SJSA1 (cell line): ENCODE measurements at places on chromosomes 1 and 21. TPM values are rescaled to one million over a fixed set of nuclear protein-coding genes. Genes with fewer than 3 reads are reported as not detected.
A peak's percentile ranks its signal among the peaks of the same experiment; 100 is the strongest.

DNA sequence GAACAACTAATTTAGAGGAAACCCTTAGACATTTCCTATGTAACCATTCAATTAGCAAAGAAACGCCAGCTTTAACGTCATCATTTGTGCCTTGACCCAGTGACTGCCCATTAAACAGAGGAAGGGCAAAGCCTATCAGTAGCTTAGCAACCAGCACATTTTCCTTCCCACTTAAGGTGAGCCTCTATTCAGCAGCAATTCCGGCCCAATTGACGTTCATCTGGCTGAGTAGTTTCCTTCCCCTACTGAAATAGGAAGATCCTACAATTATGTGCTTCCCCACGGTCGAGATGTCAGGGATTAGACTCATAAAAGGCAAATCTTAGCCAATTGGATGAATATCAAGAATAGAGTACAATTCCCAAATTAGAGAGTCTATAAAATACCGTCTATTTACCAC is 482.1 kb upstream of the ADAMTS5 start:
- H3K27me3 ChIP-seq: no peaks in the 10 kb centered on the region
- no peaks in the 10 kb centered on the region for H3K36me3 ChIP-seq
- H3K4me1 ChIP-seq: no peaks in the 10 kb centered on the region
- no peak for DNase-seq
- H3K27ac ChIP-seq: no peak overlapping the region

DNA sequence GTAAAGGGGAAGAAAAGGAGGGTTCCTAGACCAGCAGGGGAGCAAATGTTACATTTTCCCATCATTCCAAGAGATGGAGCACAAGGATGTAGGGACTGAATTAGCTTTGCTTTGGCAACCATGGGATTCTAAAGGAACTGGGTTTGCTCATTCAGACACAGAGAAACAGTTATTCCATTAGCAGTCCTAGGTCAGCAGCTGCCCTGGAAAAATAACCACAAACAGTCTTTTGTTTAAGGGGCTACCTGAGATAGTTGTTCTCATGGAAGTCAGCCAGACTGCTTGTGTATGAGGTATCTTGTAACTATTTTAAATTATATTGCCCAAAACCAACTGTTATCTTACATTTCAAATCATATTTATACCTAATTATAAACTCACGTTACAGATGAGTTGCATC is 58.4 kb upstream of the VCAM1 start:
- no peak overlapping the region for H3K4me3 ChIP-seq
- no peak overlapping the region for H3K27ac ChIP-seq
- H3K36me3 ChIP-seq: no peaks in the 10 kb centered on the region
- DNase-seq: no peak

DNA sequence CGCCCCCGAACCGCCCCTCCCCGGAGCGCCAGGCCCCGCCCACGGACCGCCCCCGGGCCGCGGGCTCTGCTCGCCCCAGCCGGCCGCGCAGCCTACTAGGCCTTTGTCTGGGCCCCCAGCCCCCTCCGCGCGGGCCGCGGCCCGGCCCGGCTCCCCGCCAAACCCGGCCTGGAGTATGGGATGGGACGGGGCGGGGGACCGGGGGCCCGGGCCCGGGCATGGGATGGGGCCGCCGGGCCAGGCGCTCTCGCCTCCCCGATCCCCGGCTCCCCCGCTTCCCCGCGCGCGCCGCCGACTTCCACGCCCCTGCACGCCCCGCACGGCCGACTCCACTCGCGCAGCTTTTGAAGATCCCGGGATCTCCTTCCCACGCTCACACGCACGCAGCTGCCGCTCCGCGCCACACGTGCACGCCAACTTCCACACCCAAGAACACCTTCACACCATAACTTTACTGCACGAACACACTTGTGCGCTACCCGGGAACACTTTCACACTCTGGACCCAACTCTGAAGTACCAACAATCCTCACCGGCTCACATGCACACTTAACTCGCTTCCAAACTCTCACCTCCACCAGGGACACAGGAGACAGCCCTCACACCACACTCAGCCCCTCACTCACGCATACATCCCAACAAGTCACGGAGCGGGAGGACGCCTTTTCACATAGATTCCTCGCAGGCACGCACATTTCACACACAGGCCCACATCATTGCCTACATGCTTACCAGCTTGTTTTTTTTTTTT is 437 bp upstream of the HSPG2 start:
- H3K4me1 ChIP-seq: peaks cover 87% of the 10 kb centered on the region

DNA sequence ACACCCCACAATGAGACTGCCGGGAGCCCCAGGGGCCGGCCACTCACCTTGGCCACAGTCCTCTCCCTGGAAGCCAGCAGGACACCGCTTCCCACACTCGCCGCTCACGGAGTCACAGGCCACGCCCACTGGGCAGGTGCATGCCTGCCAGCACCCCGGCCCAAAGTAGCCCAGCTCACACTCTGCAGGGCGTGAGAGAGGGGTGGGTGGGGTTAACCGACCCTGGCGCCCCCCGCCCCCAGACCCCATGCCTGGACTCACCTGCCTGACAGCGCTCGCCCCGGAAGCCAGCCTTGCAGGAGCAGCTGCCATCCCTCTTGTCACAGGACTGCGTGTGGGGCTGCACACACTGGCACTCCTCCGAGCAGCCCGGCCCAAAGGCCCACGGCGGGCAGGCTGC is 50.7 kb downstream of the ARHGEF16 start:
- H3K27me3 ChIP-seq: no peaks in the 10 kb centered on the region
- peak overlapping the region; percentile 80; the same call in 1 of the 2 replicates for H3K27ac ChIP-seq
- no peak for DNase-seq

DNA sequence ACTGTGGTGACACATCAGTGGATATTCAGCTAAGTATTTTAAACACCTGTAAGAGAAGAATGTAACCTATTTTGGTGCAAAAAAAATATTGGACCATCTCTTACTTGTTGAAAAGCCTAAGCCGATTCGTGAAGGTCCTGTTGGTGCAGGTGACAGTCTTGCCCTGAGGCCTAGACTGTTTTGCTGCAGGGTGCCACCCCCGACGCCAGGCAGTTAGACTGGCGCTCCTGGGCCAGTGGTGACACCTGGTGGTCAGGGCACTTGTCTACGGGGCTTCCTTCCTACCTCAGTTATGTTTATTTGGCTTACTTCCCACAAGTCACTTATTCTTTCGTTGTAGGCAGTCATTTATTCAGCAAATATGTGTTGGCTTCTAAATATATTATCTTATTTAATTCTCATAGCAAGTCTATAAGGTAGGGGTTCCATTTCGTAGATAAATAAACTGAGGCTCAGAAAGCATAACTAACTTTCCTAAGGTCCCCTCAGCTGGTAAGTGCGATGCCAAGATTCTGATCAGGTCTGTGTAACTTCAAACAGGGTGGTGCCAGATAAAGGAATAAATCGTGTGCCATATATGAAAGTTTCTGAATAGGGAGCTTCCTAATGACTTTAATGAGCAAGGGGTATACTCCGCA is 1.9 kb downstream of the EEIG2 start:
- peaks cover 20% of the 10 kb centered on the region for H3K4me1 ChIP-seq
- H3K27ac ChIP-seq: no peak overlapping the region
- H3K4me3 ChIP-seq: no peak overlapping the region; the same call in 1 of the 2 replicates
- no peak for DNase-seq
- no peaks in the 10 kb centered on the region for H3K27me3 ChIP-seq

GRCh38 chr1:180117764-180118116 is 36.9 kb upstream of the QSOX1 start:
- peak overlapping the region; percentile 58 for H3K27ac ChIP-seq
- peak; percentile 62 for DNase-seq
- peaks cover 8% of the 10 kb centered on the region for H3K36me3 ChIP-seq
- H3K4me1 ChIP-seq: peaks cover 16% of the 10 kb centered on the region
- H3K4me3 ChIP-seq: no peak overlapping the region

- no peak overlapping the region for H3K4me3 ChIP-seq
- no peaks in the 10 kb centered on the region for H3K27me3 ChIP-seq
- no peak for DNase-seq
- no peak overlapping the region for H3K27ac ChIP-seq
- no peaks in the 10 kb centered on the region for H3K4me1 ChIP-seq
These were observed 362.3 kb downstream of the HLX start for GRCh38 chr1:221241592-221241991.

GRCh38 chr1:156086256-156086662 is 4.0 kb upstream of the MEX3A start:
- peak; percentile 69 for DNase-seq
- H3K27ac ChIP-seq: no peak overlapping the region
- no peak overlapping the region for H3K4me3 ChIP-seq
- peaks cover 15% of the 10 kb centered on the region for H3K4me1 ChIP-seq
- H3K27me3 ChIP-seq: no peaks in the 10 kb centered on the region
- H3K36me3 ChIP-seq: no peaks in the 10 kb centered on the region

DNA sequence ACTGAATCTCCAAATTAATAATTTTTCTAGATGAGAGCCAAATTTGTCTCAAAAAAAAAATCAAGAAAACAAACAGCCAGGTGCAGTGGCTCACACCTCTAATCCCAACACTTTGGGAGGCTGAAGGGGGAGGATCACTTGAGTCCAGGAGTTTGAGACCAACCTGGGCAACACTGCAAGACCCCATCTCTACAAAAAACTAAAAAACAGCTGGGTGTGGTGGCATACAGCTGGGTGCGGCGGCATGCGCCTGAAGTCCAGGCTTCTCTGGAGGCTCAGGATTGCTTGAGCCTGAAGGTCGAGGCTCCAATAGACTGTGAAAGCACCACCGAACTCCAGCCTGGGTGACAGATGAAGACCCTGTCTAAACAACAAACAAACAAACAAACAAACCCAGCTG is 14.0 kb downstream of the ACBD3 start:
- DNase-seq: no peak
- peaks cover 5% of the 10 kb centered on the region for H3K4me1 ChIP-seq
- no peaks in the 10 kb centered on the region for H3K27me3 ChIP-seq
- H3K27ac ChIP-seq: no peak overlapping the region

- no peak overlapping the region for H3K27ac ChIP-seq
- H3K4me1 ChIP-seq: peaks cover 4% of the 10 kb centered on the region; the same call in 1 of the 2 replicates
- no peaks in the 10 kb centered on the region for H3K36me3 ChIP-seq
- no peak for DNase-seq
- no peaks in the 10 kb centered on the region for H3K27me3 ChIP-seq
These were observed 53.8 kb upstream of the PRDX6 start for GRCh38 chr1:173423291-173423690.

- no peaks in the 10 kb centered on the region for H3K36me3 ChIP-seq
- H3K27ac ChIP-seq: no peak overlapping the region
- H3K4me3 ChIP-seq: no peak overlapping the region
- H3K4me1 ChIP-seq: no peaks in the 10 kb centered on the region
These were observed 216.4 kb downstream of the VAV3 start for GRCh38 chr1:107748531-107748930.

DNA sequence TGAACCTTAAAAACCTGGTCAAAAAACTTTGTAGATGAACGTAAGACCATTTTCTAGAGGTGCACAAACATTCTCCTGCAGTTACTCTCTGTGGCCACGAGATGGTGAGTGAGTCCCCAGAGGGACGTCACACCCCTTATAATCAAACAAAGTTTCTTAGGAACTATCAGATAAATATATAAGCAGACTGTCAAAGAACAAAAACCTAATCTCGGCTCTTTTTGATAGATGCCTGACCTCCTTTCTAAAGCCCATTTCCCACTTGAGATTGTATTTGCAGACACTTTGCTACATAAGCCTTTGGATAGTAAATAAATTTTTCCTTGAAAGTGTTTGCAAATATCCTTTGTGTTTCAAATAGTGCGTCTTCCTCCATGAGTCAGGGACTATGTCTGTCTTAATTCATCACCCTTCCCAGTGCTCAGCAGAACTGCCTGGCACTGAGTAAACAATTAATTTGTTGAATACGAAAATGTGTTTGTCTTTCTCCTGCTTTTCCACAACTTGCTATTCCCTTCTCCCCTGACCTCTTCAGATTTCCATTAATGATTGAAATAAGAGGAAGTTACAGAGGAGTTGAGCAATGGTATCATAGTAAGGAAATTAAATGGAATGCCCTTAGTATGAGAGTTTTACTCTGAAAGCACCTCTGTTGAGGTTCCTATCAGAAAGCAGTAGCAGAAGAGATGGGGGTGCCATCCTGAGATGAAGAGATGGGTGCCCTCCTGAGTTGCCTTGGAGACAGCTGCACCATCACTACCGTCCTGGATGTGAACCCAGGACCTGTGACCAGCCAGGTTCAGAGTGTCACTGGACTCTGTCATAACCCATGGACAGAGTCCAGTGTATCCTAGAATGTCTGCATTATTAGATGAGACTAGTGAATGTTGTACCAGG is 57.8 kb upstream of the RAVER2 start:
- no peak for DNase-seq
- no peaks in the 10 kb centered on the region for H3K36me3 ChIP-seq
- peaks cover 27% of the 10 kb centered on the region for H3K4me1 ChIP-seq
- no peaks in the 10 kb centered on the region for H3K27me3 ChIP-seq

DNA sequence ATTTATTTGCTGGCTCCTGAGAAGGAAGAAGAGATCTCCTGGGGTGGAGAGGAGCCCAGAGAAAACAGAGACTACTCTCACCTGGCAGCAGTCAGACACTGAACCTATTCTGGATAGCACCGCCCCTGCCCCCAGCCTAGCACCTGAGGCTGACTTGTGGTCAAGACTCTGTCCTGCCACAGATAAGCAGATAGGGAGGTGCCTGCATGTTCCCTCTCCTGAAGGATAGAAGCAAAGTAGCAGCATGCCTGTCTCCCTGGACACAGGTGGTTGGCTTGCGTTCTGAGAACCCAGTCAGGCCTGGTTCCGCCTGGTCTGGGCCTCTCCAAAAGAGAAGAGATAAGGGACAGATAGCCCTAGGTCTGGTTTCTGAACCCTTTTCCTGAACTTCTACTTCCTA is 1.3 kb upstream of the EFNA3 start:
- no peaks in the 10 kb centered on the region for H3K36me3 ChIP-seq
- no peak overlapping the region for H3K4me3 ChIP-seq
- DNase-seq: no peak
- peaks cover 35% of the 10 kb centered on the region for H3K4me1 ChIP-seq

DNA sequence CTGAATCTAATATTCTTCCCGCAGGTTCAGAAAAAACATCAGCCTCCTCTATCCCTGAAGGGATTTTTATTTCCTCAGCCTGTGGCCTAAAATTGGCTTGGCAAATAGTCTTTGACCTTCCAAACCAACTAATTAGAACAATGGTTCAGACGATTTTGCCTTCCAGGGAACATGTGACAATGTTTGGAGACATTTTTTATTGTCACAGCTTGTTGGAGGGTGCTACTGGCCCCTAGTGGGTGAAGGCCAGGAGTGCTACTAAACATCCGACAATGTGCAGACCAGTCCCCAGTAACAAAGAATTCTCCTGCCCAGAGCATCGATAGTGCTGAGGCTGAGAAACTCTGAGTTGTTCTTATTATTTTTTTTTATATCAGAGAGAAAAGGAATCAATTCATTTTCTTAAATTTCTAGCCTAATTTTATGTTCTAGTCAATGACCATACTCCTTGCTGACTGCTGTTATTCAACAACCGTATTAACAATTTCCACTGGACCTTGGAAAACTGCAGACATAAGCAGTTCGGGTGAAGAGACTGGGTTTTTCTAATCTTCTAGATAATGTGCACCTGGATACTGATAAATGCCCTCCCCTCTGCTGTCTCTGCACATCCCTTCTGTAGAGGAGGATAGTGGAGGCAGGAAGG is 280.7 kb downstream of the LMX1A start:
- H3K36me3 ChIP-seq: no peaks in the 10 kb centered on the region
- no peaks in the 10 kb centered on the region for H3K27me3 ChIP-seq
- H3K27ac ChIP-seq: no peak overlapping the region
- DNase-seq: peak; percentile 4

Gene LEMD1
- total RNA-seq: not detected in 2 replicates

Gene PADI2
- total RNA-seq: not detected in 2 replicates

Gene VHLL
- total RNA-seq: not detected in 2 replicates

Gene KRTAP15-1
- total RNA-seq: not detected in 2 replicates

Gene VSIG8
- not detected in 2 replicates for total RNA-seq

Gene LRRC38
- not detected in 2 replicates for total RNA-seq
